ENCODE measurements at places on chromosomes 11 and 22.

GRCh38 chr22:50260801-50261614 lies 475 bp downstream of the MAPK12 start:
- DNase-seq: no peak

DNA sequence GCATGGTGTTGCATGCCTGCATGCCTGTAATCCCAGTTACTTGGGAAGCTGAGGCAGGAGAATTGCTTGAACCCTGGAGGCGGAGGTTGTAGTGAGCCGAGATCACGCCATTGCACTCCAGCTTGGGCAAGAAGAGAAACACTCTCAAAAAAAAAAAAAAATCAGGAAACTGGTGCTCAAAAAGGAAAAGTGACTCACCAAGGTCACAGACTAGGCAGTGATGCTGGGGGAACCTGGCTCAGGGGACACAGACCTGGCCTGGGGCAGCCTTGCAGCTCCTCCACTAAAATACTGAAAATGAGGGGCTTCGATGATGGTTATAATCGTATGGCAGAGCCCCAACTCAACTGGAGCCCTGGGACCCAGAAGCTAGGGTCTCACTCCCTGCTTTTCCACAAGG lies 8.1 kb upstream of the SLC35E4 start:
- DNase-seq: no peak

DNA sequence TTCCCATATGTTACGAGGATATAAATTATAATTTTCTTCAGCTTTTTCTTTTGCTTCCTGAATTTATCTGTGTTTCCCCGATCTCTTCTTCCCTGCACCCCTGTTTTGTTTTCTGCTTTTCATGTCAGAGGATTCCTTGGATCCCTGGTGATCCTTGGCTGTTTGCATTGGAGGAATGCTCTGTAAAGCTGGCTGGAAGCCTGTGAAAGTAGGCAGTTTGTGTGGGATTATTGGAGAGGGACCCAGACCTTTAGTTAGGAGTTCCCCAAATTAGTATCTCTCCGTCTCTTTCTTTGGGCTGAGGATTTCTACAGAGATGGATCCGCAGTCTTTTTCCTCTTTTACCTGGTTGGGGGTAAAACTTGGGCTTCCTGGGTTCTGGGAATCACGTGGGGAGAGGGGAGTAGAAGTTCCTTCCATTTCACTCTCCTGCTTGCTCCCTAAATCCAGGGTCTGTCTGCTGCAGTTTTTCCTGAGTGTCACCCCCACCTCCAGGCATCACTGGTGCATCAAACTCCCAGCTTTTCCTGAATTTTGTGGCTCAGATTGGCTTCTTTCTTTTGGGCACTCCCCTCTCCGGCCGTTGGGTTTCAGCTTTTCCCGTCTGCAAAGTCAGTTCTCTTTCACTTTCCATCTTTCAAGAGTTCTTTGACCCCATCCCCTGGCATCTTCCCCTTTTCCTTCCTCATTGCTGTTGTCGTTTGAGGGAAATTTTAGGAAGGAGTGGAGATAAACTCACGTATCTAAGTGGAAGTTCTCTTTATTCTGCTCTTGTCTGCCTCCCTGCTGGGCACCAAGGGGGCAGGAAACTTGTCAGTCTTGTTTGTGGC lies 79.1 kb upstream of the ALX4 start:
- no peak for DNase-seq

DNA sequence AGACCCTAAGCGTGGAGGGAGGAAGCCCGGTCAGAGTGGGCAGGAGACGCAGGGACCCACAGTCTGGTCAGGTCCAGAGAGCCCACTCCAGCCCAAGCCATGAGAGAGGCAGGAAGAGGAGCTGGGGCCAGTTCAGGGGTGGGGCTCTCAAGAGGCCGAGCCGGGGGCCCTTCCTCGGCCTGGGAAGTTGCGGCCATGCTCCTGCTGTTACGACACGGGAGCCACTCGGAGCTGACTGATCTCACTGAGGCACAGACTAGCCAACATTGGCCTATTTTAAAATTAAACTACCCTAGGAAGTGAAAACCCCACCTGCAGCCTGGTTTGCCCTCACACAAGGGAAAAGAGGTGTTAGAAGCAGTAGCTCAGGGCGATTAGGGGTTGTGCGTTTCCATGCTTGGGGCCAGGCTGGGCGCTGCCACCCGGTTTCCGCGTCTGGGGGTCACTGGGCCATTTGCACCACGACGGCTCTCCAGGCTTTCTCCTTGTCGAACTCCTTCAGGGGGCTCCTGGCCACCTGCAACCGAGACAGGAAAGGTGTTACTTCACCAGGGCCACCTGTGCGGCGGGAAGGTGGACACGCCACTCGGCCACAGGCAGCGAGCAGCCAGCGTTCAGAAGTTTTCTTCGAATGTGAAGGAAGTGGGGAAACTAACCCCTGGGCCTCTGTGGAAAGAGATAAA lies 3.2 kb upstream of the TTLL8 start:
- DNase-seq: no peak

- no peak for DNase-seq
These were observed 16.9 kb upstream of the RELT start for GRCh38 chr11:73359341-73359740.

- peak; percentile 28 for DNase-seq
These were observed 49.8 kb upstream of the LMO2 start for GRCh38 chr11:33941637-33942160.

- DNase-seq: no peak
These were observed 15.7 kb downstream of the SPATA19 start for GRCh38 chr11:133829566-133829965.

GRCh38 chr11:115276191-115276590 lies 228.0 kb downstream of the CADM1 start:
- DNase-seq: no peak

DNA sequence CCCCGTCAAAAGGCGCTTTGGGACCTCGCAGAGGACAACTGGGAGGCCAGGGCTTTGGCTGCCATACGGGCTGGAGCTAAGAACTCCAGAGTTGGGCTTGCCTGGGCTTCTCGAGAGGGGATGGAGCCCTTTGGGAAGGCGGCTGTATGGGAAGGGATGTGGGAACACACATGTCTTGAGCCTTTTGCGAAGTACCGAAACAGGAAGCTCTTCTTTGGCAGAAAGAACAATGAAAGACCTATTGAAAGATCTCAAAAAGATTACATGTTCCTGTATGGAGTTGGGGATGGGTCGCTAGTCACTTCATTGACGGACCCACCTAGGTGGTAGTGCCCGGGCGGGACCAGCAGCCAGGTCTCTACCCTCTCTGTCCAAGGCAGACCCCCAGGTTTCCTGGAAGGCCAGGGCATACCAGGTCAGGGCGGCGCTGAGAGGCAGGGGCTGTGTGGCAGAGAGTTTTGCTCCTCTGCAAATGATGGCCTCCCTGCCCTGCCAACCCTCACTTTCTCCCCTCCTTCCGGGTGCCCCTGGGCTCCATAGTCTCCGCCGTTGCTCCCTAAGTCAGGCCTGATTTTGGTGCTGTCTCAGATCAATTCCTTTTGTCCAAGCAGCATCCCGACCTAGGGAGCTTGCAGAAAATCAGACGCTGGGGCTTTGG lies 1.0 kb downstream of the ST14 start:
- DNase-seq: no peak

GRCh38 chr22:35334004-35334403 lies 34.3 kb downstream of the TOM1 start:
- DNase-seq: no peak

DNA sequence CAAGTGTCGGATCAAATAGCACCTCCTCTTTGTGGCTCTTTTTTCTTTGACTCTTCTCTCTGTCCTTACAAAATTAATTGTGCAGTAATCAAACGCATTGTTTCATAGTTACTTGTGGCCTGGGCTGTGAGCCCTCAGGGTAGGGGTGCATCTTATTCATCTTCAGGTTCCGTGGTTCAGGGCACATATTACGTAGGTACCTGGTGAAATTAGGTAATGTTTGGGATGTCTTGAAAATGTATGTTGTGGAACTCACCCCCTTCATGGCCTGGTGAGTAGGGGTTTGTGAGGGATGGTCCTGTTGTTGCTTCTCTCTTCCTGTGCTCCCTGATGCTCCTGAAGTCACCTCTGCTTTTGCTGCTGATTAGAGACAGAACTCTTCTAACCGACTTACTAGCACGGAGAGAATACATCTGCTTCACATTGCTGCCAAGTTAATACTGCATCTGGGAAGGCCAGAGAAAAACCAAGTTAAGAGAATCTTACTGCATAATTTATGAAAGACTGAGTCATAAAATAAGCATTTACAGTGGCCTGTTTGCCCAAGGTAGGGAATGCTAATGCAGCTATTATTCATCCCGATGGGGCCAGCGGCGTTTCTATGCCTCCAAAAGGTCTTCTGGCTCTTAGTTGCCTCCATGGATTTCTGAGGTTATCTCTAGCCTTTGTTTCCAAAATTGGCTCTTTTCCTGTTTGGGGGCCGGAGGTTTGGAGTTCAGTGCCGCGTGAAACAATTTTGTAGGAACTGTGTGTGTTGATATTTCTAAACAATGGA lies 66.9 kb downstream of the TBC1D22A start:
- DNase-seq: no peak

DNA sequence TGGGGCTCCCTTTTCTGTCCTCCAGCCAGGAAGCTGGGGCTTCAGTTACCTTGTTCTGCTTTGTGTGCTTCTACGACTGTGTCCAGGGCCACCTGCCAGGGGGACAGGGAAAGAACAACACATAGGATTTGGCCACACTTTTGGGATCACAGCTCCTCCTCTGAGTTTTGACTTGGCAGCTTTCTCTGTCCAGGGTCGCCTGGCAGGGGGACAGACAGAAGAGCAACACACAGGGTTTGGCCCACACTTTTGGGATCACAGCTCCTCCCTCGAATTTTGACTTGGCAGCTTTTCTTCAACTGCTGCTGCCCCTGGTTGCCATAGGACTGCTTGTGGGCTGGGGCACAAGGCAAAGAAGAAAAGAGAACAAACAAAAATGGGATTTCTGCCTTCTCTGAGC lies 19.1 kb downstream of the INCENP start:
- peak; percentile 72 for DNase-seq

DNA sequence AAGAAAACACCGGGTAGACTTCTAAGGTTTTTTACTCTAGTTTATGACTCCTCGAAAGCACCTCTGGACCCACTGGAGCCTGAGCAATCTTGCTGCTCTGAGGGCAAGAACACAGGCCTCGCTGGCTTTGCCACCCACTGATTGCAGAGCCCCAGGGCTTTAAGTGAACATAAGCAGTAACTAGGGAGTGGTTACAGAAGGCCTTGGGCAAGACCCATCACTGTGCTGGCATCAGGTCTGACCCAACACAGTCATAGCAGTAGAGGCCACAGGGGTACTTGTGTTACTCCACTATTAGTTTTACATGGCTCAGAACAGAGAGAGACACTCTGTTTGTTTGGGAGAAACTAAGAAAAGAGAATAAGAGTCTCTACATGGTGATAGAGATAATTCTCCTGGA lies 684.5 kb downstream of the FAM181B start:
- no peak for DNase-seq

DNA sequence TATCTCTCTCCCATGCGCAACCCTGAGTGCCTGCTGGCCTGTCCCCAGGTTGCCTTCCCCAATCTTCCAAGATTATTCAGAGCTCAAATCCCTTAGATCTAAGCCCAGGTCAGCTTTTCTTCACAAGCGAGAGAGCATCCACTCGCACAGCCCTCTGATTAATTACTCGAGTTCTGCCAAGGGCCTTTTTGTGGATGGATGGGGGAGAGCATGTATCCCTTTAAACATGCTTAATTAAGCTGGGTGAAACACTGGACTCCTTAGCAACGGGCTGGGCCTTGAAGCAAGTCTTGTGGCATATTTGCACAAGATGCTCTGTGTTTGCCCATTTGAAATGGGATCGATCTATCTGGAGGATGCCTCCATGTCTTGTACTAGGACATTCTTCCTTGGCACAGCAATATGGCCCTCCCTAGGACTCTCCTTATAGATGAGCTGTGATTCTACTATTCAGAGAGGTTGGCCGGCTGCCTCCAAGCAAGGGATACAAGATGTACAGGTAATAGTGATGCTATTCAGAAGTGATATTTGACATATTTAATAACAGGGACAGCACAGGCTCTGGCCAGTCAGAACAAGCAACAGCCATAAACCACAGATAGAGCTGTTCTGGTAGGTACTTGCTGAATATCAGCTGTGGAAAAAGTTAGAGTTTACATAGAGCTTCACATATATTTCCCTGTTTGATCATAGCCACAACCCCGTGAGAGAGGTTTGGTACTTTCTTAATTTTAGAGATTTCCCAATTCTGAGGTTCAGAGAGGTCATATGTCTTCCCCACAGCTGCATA lies 125.6 kb downstream of the CSNK2A3 start:
- DNase-seq: peak; percentile 83

- no peak for DNase-seq
These were observed 850.1 kb downstream of the NTM start for GRCh38 chr11:132220474-132220873.

DNA sequence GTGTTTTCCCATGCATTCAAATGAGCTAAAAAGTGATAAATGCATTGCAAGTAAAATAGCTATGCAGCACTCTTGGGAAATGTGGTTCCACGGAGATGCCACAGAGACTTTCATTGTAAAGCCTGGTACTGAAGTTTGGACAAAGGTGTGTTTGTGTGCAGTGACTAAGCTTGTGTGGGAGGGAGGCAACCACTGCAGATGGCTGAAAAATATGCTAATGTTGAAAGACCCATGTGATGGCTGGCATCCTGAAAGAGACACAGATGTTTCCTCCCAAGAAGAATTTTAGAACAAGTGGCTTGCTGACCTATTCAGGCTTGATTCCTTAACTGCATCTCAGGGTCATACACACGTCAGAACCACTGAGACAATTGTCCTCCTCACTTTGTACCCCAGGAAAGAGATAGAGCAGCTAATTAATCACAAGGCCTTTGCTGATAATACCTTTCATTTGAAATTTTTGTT lies 73.8 kb downstream of the FAM76B start:
- DNase-seq: no peak

Measured in spinal cord (tissue), 10 donors.